Calu3 (cell line): ENCODE measurements at places on chromosomes 7 and 10. TPM values are rescaled to one million over a fixed set of nuclear protein-coding genes. Genes with fewer than 3 reads are reported as not detected.

DNA sequence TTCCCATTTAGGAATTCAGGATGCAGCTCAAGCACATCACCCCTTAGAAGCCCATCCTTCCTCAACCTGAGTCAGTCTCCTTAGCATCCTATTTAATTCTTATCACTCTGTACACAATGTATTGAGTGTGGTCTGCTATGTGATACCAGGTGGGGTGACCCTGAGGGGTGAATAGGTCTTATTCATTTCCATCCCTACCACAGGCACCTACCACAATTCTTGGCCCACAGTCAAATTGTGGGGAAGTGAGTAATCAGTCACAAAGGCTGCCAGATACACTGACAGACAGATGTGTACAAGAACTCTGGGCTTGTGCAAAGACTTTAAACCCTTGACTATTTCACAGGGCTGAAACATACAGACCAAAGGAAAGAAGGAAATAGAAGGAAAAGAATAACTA, 560.5 kb downstream of the PARD3 start:
- DNase-seq: peak; percentile 62

GRCh38 chr10:98244141-98244540, 23.9 kb downstream of the LOXL4 start:
- DNase-seq: no peak

DNA sequence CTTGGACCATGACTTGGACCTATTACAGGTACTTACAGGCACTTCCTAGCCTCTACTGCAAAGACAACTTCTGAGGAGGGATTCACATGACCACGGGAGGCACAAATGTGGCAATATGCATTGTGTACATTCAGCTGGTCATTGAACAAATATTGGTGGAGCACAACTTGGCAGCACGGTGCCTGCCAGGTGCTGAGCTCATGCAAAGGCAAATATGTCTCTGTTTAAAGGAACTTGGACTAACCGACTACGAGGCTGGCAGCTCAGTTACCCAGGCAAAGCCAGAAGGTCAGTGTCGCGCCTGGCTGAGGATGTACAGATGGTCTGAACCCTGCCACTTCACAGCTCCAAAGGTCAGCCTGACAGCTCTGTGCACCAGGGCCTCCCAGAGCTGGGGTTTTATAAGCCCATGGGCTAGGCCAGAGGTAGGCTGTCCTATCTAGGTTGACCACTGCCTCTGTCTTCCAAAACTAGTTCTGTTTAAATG, 6.1 kb downstream of the DENND11 start:
- DNase-seq: no peak

GRCh38 chr10:103784723-103785418, 70.5 kb downstream of the SH3PXD2A start:
- no peak for DNase-seq

WASHC2A gene
- total RNA-seq: 24.5 and 32.8 TPM in 2 replicates

NME8 gene
- not detected in 2 replicates for total RNA-seq

PLXDC2 gene
- not detected in 2 replicates for total RNA-seq

GRCh38 chr7:20594023-20594422, 21.4 kb upstream of the ABCB5 start:
- DNase-seq: no peak

GRCh38 chr7:18400275-18400674, 95.3 kb upstream of the HDAC9 start:
- no peak for DNase-seq

PRKCQ gene
- 0.73 and 1.1 TPM in 2 replicates for total RNA-seq

DNA sequence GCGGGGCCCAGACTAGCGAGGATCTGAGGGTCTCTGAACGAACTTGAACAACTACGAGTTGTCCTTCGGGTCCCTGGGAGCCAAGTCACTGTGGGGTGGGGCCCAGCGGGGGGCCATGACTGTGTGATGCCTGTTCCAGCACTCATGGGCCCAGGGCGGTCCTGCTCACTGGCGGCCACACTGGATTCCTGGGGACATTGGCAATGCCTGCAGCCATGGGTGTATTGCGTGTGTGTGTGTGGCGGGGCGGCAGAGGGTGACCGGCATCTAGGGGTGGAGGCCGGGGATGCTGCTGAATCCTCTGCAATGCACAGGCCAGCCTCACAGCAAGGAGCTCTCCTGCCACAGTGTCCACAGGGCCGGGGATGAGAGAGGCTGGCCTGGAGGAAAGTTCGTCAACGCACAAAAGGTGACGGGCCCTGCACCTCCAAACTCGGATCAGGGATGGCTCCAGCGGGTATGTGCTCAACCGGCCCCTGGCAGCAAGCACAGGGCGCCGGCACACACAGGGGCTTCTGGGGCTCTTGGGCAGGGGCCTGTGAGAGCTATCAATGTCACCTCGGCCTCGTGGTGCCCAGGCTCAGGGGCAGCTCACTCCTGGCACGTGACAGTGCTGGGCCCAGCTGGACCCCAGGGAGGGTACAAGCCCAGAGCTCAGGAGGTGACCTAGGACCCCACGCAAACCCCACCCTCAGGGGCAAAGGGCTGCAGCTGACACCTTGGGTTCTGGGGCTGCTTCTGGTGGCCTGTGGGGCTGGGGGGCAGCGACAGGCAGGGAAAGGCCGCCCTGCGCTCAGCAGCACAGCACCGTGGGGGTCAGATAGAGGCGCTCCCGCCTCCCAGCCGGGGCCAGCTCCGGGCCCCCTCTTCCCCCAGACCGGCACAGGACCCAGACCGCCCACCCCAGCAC, 27.9 kb downstream of the PAPOLB start:
- DNase-seq: no peak

ZNF365 gene
- 4.0 and 4.3 TPM in 2 replicates for total RNA-seq

AMZ1 gene
- 0.12 and 0.44 TPM in 2 replicates for total RNA-seq

GRCh38 chr10:15567952-15568351, 151.8 kb downstream of the ITGA8 start:
- DNase-seq: no peak

GRCh38 chr10:114697061-114697598, 39.1 kb upstream of the ABLIM1 start:
- DNase-seq: no peak

GRCh38 chr10:98331885-98332284, 63.9 kb upstream of the LOXL4 start:
- no peak for DNase-seq

- DNase-seq: no peak
Measured at GRCh38 chr7:89661876-89662275, 492.4 kb upstream of the STEAP1 start.
